ENCODE measurements at places on chromosomes 16 and 17.

GRCh38 chr17:68033636-68034451 lies 1.7 kb upstream of the KPNA2 start:
- DNase-seq, result no peak

DNA sequence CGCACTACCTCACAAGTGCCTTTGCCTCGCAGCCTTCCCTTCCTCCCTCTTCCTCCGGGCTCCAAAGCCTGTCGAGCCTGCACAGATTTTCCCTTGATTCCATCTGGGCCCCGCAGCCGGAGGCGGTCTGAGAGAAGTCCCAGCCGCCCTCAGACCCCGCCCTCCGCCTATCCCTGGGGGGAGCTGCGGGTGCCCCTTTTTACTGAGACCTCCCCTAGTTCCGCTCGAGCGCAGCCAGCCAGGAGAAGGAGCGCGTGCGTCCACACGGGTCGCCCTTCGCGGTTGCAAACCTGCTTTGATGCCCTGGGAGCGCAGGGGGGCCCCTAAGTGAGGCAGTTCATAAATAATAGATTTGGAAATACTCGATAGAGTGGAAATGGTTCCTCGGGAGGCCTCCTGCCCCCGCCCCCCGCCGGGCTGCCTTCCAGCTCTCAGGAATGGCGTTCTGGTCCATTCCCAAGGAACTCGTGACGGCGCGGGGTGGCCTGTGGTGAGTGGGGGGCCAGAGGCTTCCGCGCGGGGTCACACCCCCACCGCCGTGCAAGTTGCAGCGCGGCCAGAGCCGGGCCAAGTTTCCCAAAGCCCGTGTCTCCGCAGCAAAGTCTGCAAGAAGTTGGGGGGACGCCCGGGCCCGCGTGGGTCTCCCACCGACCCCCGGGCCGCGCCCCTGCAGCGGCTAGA lies 610 bp downstream of the C16orf74 start:
- DNase-seq, result no peak

DNA sequence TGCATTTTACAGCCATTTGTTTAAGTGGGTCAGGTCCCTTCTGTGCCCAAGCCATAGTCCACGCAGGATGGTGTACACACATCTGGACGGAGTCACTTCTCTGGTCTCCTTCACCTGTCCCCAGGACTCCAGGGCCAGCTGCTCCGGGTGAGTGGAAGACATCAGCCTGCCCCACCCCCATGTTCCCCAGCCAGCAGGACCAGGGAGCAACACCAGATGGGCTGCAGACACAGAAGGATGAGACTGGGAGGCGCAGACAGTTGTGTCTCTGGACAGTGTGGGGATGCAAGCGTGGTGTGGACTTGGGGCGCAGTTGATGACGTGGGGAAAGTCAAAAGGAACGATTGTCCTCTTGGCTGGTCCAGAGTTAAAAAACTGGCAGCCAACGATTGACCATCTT lies 24.6 kb upstream of the WFDC1 start:
- DNase-seq, result no peak

DNA sequence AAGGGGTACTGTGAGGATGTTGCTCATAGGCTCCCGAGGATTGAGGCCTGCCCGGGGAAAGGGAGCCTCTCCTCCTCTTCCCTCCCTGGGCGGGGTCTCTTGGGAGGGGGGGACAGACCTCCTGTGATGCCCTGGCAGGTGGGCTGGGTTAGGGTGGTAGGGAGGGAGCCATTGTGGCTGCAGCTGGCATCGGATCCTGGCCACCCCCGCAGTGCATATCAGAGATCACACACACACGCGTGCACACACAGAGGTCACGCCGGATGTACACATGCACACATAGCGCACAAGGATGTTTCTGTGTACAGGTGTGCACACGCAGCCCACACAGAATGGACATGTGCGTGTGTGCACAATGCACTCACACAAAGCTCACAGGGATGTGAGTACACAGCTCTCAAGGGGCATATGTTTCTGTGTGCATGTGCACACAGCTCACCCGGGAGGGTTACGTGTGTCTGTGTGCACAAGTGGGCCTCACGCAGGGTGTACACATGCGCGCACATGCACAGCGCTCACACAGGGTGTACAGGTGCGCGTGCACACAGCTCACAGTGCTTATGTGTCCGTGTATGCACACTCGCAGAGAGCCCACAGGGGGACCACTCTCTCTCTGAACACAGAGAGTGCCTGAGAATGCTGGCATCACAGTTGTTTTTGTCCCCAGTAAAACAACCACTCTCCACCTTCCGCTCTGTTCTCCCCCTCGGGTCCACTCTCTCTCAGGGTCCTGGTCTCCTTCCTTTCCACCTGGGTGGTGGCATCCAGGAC lies 2.4 kb downstream of the GJD3 start:
- no peak for DNase-seq

DNA sequence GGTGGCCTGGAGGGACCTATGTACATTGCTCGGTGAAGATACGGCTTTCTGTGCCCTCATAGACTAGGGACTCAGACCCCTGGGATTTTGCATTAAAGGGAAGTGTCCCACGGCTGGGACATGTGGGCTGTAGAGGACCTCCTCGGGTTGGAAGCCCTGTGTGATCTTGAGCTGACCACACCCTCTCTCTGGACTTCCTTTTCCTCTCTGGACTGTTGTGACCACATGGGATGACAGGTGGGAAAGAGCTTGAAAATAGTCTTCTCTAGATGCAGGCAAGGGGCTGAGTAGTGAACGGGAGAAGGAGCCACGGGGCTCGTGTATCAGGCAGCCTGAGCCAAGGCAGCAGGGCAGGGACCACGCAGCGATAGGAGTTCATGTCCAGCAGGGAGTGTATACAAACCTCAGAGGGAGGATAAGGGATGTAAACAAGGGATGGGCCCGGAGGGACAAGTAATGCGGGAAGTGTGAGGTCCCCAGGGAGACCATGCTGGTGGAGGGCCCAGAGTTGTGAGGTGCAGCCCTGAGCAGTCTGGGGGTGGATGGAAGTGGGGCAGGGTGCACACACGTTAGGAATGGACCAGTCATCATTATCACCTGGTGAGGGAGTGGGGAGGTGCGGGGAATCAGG lies 4.5 kb upstream of the SLC4A1 start:
- DNase-seq, result no peak

DNA sequence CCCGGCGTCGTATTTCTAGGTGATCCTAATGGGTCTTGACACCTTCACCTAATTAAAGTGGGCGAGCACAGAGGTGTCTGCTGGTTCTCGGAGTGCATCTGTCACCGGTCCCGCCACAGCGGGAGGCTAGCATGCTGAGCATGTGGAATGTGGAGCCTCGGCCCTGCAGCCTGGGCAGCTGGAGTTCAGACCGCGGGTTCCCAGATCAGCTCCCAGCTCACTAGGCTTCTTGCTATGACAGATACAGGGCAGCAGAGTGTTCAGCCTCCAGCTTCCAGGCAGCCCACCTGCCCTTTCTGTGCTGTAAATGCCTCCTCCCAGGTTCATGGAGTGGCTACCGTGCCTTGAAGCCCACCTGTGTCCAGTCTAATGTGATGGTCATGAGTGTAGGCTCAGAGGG lies 166.7 kb downstream of the CPPED1 start:
- DNase-seq, result no peak

DNA sequence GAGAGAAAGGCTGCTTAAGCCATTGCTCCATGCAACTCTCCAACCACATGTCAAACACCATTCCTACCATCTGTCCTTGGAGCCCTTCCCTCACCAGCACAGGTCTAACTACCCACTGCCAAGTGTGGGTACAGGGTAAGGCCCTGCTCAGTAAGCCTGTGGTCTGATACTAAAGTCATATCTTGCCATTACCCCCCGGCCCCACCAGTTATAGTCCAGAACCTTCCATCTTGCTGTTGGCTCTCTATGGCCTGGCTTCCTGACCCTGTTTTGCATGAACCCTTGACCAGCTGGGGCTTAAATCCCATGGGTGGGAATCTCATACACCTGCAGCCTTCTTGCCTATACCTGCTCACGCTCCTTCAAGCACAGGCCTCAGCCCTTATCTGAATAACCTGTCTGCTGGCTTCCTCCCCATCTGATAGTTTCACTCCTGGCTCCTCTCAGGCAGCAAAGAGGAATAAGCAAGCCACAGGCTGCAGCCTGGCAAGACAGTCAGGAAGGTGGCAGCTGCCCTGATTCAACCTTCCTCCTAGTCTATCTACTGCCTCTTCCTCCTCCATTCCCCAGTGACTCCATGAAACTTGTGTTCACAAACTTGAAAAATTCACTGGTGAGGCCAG lies 64.1 kb downstream of the ZFHX3 start:
- DNase-seq, result no peak

GRCh38 chr17:19760746-19761145 lies 12.6 kb upstream of the ALDH3A1 start:
- no peak for DNase-seq

DNA sequence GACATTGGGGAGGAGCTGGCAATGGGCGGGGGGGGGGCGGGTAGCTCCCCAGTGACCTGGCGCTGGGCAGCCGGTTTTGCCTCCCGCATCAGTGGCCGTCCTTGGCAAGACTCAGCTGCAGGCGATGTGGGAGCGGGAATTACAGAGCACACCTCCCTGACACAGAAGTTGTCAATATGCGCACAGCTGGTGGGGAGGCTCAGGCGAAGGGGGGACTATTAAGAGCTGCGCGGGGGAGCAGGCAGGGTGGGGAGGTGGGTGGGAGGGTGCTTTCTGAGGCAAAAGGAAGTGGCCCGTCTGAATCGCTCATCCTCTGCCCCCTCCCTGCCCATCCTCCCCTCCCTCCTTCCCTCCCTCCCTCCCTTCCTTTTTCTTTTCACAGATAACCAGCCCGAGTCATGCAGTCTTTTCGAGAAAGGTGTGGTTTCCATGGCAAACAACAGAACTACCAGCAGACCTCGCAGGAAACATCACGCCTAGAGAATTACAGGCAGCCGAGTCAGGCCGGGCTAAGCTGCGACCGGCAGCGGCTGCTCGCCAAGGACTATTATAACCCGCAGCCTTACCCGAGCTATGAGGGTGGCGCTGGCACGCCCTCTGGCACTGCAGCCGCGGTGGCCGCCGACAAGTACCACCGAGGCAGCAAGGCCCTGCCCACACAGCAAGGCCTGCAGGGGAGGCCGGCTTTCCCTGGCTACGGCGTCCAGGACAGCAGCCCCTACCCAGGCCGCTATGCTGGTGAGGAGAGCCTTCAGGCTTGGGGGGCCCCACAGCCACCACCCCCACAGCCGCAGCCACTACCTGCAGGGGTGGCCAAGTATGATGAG lies 44.0 kb downstream of the SREBF1 start:
- no peak for DNase-seq

DNA sequence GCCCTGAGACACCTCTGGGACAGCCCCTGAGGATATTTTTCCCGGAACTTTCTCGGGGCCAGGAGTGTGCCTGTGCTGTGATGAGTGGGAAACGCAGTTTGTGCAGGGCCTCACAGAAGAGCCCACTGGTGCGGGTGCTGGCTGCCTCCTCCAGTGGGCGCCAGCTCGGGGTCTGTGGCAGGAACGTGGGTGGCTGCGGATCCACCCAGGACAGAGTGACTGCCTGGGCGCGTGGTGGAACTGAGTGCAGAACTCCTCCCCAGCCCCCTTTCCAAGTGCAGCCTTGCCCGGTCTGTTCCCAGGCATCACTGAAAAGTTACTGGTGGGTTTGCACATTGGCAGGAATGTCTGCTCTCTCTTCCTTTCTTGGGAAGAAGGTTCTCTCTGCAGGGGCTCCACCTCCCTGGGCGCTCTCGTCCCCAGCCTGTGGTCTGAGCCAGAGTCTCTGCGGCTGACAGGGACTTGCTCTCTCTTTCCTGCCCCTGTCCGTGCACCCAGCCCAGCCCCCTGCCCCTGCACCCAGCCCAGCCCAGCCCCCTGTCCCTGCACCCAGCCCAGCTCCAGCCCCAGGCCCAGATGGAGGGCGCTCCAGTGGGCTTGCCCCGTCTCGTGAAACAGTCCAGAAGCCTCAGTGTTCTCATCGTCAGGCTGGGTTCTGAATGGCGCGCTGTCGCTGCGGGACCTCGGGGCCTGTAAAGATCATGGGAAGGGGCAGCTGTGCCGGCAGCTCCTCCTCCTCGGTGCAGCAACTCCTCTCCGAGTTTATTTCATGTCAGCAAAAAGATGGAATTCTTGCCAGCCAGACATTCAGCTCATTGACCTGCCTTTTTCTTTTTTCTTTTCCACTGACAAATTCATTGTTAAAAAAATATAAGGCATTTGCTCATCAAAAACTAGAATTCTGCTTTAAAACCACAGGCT lies 117.5 kb downstream of the BANP start:
- DNase-seq, result no peak

GRCh38 chr17:40480501-40481003 lies 20.9 kb downstream of the TNS4 start:
- DNase-seq, result peak; percentile 69

GRCh38 chr16:57994778-57995177 lies 5.7 kb downstream of the ZNF319 start:
- DNase-seq, result no peak

- DNase-seq, result no peak
These were observed 66.2 kb downstream of the IQCK start for GRCh38 chr16:19784183-19784736.

DNA sequence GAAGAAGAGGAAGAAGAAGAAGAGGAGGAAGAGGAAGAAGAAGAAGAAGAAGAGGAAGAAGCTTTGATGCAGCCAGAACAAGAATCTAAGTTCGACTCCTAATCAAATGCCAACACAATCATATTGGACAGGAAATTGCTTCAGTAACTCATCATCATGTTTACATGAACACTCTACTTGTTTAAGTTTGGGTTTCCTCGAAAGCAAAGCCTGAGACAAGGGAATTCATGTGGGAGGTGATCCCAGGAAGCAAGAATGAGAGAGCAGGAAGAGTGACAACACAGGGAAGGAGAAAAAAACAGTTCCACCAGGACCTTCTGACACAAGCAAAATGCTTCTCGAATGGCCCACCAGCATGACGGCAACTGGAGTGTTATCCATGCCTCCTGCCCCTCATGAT lies 279.0 kb downstream of the PMP22 start:
- DNase-seq, result no peak

- DNase-seq, result no peak
These were observed 157.3 kb upstream of the IRX3 start for GRCh38 chr16:54443839-54444238.

- DNase-seq, result no peak
These were observed 16.6 kb downstream of the PLXDC1 start for GRCh38 chr17:39134878-39135277.

GRCh38 chr16:70682239-70683145 lies 3.4 kb downstream of the MTSS2 start:
- no peak for DNase-seq

DNA sequence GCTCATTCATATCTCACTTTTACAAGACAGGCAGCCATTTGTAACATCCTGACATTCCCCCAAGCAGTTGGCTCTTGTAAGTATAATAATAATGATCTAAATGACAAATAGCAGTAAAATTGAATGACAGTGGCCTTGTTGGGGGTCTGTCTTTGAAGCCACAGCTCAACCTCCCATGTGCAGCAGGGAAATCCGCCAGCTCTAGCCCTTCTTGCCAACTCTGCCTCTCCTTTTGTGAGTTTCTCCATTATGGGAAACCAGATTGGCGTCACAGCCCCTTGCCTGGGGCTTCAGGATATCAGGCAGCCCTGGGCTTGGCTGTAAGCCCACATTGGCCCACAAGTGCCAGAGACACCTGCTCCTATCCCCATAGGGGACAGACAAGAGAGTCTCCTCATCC lies 70.4 kb upstream of the CACNG5 start:
- no peak for DNase-seq

DNA sequence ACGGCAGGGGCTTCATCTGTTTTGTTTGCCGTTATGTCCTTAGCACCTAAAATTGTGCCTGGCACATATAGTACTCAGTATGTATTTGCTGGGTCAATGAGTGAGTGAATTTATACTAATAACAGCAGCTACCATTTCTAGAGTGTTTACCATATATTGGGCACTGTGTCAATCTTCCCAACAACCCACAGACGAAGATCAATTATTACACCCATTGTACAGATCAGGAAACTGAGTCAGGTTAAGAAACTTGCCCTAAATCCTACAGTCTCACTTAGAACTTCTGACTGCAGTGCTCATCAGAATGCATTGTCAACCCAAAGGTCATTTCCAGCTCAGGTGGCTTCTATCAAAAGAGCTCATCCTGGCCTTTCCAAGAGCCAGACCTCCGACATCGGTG lies 44.5 kb upstream of the MEOX1 start:
- DNase-seq, result no peak

All from keratinocyte (primary cell).